Glutamatergic neuron (in vitro differentiated cells): ENCODE measurements at places on chromosomes 2 and 18. TPM values are rescaled to one million over a fixed set of nuclear protein-coding genes. Genes with fewer than 3 reads are reported as not detected.

SERPINB10 gene
- total RNA-seq: not detected

MROH2A gene
- not detected for total RNA-seq

COL4A4 gene
- 0.05 TPM for total RNA-seq

DPP10 gene
- total RNA-seq: 15.1 TPM

FRZB gene
- 2.2 TPM for total RNA-seq

C1QL2 gene
- not detected for total RNA-seq
